Activated T-cell treated with anti-CD3 and anti-CD28 coated beads, Interleukin-2, amount 50 U/mL, for 4 hours (primary cell): ENCODE measurements at places on chromosomes 5 and 9.

DNA sequence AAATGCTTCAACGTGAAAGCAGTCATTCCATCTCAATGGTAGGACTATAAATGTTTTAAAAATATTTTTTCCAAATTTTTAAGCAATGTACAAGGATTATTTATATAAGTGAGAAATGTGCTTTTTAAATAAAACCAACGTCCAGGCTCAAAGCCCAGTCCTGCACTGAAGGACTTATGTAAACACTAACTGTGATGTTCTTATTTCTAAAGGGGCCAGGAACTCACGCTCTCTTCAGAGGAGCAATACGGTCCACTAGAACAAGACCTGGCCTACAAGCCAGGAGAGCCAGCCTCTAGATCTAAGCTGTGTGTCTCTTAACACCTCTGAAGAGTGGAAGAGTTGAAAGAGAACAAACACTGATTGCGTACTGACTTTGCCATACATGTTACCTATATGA lies 12.1 kb downstream of the TTLL11 start:
- no peak for DNase-seq

DNA sequence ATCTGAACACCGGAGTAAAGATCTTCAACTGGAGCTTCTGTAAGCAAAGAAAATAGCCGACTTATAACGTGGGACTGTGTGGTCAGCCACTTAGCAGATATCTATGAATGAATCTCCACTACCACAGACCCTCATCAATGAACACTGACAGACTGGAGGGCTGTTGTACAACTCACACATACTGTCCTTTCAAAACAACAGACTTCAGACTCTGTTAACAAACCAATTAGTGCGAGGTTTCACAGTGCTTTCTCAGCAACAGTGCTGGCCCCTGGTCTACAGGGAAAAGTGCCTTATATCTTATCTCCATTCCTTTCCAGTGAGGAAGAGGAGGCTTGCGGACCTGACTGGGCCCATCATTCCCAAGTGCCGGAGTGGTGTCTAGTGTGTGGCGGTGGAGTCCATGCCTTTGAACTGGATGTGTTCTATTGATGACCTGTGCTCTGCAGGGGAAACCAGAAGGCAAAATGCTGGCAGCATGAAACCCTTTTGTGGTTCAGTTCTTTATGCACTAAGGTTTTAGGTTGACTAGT lies 33.8 kb downstream of the TSTD2 start:
- DNase-seq: no peak

- no peak for DNase-seq
Observed at GRCh38 chr5:137600721-137601360, 101.7 kb upstream of the SPOCK1 start.

GRCh38 chr9:89309608-89310474 lies 1.2 kb upstream of the CKS2 start:
- DNase-seq: no peak

GRCh38 chr5:73825736-73826135 lies 199.7 kb downstream of the ARHGEF28 start:
- no peak for DNase-seq

DNA sequence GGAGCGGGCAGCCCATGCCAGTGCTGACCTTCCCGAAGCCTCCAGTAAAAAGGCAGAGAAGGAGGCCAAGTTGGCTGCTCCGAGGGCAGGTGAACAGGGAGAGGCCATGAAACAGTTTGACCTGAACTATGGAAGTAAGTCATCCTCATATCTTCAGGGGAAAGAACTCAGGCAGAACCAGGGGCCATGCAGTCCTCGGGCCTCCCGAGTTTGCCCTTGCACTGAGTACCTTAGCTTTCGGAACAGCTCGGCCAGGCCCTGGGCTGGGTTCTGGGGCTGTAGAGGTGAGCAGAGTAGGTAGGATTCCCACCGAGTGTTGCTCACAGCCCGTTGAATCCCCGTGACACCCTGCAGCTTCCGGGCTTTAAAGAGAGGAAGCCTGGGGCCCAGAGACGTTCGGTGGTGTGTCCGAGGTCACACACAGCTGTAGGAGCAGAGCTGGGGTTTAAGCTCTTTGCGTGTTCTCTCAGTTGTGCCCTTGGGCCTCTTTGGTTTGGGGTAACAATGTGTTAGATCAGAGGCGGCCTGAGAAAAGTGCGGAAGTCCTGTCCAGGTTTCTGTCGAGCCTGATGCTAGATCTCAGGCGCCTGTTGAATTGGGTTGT lies 24.8 kb upstream of the POMT1 start:
- DNase-seq: no peak

GRCh38 chr9:117992006-117992405 lies 287.8 kb downstream of the TLR4 start:
- DNase-seq: no peak

DNA sequence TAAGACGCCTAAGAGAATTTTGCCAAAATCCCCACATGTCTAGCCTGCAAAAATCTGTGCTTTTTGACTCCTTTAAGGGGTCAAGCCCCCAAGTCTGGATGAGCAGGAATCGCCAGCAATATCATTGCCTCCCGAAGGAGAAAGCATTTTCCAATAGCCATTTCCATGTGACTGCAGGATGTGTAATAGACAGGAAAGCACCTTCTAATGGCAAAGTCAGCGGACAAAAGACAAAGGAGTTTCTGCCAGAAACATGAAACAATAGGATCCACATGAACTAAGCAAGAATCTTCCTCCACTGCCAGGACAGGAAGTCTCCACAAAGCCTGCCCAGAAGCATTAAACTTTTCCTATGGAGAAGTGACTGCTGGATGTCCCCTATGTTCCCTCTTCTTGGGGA lies 177.1 kb upstream of the PCSK5 start:
- no peak for DNase-seq

DNA sequence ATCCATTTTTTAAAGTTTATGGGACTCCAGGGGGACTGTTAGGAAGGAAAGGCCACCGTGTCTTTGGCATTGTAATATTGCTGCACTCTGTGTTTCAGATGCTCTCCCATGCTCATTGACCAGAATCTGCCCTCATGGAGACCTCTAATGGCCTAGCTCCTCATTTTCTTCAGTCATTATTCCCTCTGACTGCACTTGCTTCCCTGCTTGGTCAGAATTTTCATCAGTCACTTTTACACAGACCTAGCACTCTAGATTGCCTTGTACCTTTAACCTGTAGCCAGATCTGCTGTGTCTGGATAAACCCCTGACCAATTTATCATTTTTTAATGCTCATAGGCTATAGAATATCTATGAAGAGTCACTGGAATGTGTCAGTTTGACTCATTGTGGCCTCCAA lies 155.5 kb upstream of the NUDT12 start:
- DNase-seq: no peak

GRCh38 chr5:58887721-58888409 lies 305.0 kb downstream of the RAB3C start:
- DNase-seq: no peak

GRCh38 chr9:96856363-96857286 lies 2.3 kb upstream of the ZNF782 start:
- peak; percentile 67 for DNase-seq

DNA sequence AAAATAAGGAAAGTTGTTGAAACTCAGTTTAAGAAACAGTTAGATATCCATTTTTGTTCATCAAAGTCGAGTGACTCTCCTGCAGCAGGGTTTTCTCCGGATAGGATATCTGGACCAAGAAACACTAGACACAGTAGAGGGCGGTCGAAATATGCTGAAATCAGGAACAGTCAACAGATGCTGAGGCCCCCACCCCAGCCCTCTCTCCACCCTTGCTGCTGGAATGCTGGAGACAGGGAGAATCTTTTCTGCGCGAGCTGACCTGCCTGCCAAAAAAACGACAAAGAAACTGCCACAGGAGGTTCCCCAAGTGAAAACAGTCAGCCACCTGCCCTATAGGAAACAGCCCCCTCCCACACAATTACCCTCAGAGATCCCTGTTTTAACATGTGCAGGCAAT lies 4.3 kb upstream of the IL13 start:
- no peak for DNase-seq

DNA sequence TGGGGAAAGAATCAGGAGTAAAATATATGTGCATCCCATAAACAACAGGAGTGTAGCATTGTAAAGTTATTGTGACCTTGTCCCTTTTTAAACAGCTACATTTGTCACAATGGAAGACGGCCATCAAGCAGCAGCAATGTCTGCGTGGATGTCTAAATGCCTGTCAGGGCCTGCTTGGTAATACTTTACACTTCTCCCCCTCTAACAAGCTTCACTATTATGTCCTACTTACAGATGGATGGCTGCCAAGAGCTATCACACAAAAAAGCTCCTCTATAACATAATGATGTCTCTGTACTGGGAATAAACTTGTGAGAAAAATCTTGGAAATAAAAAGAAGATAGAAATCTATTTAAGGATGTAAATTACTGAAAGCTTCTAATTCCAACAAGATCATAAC lies 213.0 kb downstream of the FBXL17 start:
- no peak for DNase-seq

DNA sequence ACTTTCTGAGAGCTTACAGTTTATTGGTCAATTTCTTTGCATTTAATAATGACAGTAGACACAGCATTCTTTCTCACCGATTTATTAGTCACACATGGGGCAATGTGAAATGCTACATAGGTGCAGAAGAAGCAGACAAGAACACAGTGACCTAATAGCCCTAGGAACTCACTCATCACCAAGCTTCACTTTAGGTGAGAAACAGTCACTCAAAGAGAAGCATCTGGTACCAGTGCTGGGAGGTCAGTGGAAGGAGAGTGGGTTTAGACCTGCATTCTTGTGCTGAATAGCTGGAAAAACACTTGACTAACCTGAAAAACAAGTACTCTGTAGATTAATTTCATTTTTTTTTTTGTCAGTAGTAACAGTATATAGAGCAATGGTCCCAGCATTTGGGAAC lies 179.6 kb downstream of the GRIA1 start:
- DNase-seq: no peak
